ENCODE measurements at places on chromosomes 2 and 18.

GRCh38 chr2:203352604-203353255, 24.5 kb downstream of the ABI2 start:
- no peak for DNase-seq

- no peak for DNase-seq
Observed at GRCh38 chr2:130841741-130842365, 5.1 kb downstream of the ARHGEF4 start.

DNA sequence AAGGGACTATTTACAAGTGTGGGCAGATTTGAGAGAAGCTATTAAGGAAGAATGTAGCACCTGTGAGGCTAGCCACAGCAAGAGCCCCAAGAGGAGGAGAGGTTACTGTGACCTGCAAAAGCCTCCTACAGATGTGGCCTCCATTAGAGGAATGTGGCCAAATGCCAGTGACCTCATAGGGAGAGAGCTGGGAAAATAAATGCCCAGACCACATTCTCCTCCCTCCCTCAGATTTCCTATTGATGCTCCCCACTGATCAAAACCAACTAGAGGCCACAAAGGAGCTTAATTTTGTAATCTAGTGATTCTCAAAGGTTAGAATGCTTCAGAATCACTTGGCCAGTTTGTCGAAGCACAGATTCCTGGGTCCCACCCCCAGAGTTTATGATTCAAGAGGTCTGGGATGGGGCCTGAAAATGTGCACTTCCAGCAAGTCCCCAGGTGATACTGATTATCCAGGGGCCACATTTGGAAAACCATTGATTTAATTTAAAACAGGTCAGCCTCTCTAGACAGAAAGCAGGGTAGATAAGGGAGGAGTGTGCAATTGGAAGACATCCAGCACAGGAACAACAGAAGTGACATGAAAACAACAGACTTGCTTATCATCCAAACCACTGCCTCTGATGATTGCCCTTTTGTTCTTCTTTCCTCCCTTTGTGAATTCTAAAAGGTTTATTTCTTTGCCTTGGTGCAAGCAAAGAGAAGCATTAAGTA, 61.2 kb upstream of the RBBP8 start:
- no peak for DNase-seq

DNA sequence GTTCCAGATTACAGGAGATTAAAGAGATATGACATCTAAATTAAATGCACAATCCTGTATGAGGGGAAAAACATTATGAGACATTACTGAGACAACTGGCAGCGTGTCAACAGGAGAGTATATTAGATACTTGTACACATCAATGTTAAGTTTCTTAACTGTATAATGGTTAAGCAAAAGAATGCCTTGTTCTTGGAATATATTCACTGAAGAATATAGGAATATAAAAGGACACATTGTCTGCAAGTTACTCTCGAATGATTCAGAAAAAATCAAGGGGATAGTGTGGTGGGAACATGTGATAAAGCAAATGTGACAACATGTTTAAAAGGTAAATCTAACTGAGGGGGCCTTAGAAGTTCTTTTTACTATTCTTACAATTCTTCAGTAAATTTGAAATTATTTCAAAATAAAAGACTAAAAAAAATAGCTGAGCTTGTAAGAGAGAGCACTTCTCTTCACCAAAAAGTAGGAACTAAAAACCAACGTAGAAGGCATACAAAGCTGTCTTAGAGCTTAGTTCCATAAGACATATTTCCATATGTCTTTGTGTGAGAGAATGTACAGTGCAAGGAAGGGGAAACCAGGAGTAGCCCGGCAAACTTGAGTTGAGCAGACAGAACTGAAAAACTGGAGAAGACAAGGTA, 7.5 kb downstream of the WDPCP start:
- DNase-seq, result no peak

- DNase-seq, result no peak
Observed at GRCh38 chr2:217371781-217372213, 511.9 kb upstream of the TNP1 start.

DNA sequence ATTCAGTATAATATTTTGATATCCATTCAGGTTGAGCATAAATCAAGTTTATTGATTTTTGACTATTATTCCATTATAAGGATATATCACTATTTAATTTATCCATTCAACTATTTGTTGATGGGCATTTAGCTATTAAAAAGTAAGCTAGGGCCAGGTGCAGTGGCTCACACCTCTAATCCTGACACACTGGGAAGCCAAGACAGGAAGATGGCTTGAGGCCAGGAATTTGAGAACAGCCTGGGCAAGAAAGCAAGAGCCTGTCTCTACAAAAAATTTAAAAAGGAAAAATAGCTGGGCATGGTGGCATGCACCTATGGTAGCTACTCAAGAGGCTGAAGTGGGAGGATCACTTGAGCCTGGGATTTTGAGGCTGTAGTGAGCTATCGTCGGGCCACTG, 183.5 kb downstream of the HNMT start:
- peak; percentile 51 for DNase-seq

GRCh38 chr2:8544171-8544785, 137.6 kb upstream of the ID2 start:
- DNase-seq, result no peak

DNA sequence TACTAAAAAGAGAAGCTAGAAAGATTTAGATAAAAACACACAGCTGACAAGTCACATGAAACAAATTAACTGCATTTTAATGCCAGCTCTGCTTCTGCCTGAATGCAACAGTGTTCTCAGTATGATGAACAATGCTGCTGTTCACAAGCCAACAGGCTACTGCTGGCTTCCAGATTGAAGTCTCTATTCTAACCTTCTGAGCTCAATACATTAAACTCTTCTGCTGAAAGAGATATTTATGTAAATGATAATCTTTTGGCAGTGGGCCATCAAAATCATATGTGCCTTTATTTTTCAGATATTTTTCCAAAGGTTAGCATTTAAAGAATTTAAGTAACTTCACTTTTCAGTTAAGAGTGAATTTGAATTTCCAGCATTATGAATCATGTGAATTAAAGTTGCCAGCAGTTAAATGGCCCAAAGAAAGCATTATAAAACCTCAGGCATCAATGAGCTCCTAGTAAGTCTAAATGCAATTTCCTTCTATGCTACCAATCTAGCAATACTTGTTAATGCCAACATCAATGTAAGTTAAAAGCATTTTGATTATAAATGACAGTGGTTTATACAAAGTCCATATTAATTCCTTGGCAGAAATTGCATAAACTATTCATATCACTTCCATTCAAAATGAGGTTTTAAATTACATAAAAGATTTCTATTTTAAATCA, 72.4 kb downstream of the ID2 start:
- DNase-seq, result peak; percentile 48

GRCh38 chr2:217798191-217798590, 204.6 kb downstream of the TNS1 start:
- no peak for DNase-seq

- no peak for DNase-seq
Observed at GRCh38 chr18:61731178-61731577, 161.6 kb downstream of the RNF152 start.

DNA sequence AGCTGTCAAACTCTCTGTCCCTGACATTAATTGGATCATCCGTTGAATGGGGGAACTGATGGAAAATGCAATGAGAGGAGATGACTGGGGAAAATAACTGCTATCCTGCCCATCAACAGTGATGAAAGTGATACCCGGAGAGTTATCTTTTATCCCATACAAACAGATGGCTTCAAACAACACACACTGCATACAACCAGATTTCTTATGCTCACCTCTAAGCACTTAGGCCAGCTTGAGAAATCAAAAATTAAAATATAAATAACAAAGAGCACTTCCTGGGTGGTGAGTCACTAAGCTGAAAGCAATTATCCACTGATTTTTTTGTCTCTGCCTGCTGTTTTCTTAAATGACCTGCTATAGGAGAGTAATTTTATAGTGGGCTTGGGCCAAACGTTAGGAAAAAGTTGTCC, 237.6 kb upstream of the RGPD4 start:
- peak; percentile 98 for DNase-seq

DNA sequence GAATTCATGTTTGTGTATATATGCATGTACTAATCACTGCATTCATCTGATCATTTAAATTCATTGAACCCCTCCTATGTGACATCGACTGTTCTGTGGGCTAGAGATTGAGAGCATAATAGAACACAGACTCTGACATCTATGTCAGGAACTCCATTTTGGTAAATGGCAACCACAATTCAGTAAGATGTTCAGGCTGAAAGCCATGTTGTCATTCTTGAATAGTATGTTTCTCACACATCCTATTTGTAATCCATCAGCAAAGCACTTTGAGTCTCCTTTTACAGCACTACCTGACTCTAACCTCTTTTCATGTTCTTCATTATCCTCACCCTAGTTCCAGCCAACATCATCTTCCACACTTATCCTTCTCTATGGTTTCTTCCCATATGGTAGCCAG, 413.8 kb upstream of the MEX3C start:
- DNase-seq, result no peak

- no peak for DNase-seq
Observed at GRCh38 chr2:28505361-28505760, 9.5 kb downstream of the PLB1 start.

DNA sequence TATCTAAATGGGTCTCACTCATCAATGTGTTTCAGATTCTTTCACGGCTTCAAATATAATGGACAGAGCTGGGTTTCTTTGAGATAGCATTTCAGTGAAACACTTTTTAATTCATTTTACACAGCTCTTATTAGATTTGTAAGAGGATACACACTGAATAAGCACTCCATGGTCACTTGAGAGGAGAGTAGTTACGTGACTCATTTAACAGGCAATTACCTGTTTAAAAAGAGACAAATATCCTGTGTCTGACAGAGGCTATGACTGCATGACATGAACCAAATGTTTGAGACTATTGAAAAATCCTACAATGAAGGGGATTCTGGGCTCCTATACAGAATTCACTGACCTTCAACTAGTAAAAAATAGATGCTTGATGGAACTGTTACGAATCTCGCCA, 786.9 kb downstream of the EPHA4 start:
- peak; percentile 35 for DNase-seq

DNA sequence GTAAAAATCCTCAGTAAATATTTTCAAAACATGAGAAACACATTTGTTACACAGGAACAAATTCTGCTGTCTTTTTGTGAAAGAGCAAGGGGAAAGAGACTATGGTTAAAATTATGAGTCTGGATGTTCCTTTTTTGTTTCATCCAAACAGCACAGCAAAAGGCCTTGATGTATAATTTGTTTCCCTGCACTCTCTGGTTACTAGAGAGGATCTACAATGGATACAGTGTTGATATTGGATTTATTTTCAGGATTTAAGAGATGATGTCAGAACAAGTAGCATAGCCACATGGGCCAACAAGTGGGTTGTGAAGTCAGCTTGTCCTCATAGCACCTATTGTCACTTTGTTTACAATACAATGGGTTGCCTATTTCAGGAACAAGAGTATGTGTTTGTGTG, 11.3 kb upstream of the ERBB4 start:
- no peak for DNase-seq

DNA sequence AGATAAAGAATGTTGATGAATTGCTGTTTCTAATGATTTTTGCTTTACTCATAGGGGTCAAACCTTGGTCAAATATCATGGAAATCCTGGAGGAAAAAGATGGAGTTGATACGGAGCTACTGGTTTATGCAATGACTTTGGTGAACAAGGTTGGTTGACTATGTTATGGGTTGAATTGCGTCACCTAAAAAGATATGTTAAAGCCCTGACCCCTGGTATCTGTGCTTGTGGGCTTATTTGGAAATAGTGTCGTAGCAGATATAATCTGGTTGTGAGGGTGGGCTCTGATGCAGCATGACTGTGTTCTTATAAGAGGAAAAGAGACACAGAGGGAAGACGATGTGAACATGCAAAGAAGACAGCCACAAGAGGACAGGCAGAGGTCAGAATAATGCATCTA, 226.2 kb downstream of the TPGS2 start:
- DNase-seq, result no peak

GRCh38 chr2:150141226-150142001, 346.1 kb downstream of the RND3 start:
- peak; percentile 37 for DNase-seq

DNA sequence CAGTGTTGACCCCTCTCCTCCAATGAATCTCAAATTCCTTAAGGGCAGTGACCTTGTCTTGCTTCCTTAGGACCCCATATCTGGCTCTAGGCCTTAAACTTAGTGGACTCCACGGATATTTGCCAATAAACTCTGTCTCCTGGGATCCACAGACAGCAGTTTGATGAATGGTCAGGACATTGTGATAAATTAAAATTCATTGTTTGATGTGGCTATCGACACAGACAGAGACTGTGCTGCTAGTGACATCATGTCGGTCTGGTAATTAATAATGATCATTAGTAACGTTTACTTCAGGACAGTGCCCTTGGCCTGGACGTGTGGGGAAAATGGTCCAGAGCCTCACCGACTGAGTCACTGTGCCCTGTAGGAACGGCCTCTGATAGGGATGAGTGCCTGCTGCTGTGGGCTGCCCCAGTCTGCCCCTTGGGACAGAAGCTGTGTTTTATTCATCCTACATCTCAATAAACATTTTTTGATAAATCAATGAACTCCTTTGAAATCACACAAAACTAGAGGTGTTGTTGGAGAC, 5.2 kb upstream of the SLC35F6 start:
- no peak for DNase-seq

All from NCI-H2171 treated with DMSO at 0.1 percent for 48 hours (cell line).